ENCODE measurements at places on chromosomes 5 and 9.

- DNase-seq: no peak
These were observed 9.3 kb upstream of the ACSL6 start for GRCh38 chr5:132020568-132021339.

GRCh38 chr9:98324801-98325200 is 69.4 kb upstream of the TBC1D2 start:
- DNase-seq: no peak

DNA sequence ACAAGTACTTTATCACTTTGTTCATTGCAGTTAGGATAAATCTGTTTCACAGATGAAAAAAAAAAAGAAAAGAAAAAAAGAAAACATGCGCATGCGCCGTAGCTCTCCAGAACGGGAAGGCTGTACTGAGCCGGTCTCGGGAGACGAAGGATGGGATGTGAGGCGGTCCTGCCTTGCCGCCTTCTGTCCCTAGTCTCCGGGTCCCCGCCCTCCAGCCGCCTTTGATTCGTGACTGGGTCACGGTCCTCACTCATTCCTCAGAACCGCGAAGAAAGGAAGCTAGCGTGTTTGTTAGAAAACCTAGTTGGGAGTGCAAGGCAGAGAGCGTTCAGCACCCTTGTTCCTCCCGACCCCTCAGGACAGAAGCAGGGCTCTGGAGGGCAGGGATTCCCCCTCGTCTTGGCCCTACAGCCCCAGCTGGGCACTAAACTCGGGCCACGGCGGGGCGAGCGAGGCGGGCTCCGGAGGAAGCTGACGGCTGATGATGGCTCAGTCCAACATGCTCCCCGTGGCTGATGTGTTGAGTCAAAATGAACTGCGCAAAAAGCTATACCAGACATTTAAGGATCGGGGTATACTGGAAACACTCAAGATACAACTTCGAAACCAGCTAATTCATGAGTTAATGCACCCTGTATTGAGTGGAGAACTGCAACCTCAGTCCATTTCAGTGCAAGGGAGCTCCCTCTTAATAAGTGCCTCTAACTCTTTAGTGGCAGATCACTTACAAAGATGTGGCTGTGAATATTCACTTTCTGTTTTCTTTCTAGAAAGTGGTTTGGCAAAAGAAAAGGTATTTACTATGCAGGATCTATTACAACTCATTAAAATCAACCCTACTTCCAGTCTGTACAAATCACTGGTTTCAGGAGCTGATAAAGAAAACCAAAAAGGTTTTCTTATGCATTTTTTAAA is 40.0 kb downstream of the CPLANE1 start:
- DNase-seq: no peak

- DNase-seq: no peak
These were observed 23.5 kb downstream of the GRAMD2B start for GRCh38 chr5:126446498-126447224.

Measured in activated CD4-positive, CD25-positive, alpha-beta regulatory T cell (primary cell).